ENCODE measurements at places on chromosomes 7 and 10.

DNA sequence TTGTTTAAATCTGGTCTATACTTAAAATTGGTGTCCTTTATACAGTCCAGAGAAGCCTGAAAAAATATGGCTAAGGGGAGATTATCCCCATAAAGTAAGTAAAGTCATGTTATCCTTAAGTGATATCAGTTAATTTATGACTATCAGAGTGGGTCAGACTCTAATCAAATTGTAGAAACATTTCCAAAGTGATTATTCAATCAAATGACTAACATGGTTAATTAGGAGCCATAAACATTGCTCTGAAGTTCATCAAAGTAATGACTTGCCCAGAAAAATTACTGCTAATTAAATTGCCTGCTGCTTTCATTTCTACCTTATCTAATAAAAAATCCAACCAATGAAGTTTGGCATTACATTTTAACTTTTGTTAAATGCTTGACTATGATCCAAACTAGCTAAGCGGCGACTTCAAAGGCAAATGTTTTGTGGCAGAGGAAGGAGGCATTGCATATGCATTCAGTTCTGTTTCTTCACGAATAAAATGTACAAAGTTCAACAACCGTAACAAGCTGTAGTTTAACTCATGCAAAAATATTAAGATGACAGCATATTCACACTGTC lies 76.7 kb downstream of the ETV1 start:
- no peak for DNase-seq

DNA sequence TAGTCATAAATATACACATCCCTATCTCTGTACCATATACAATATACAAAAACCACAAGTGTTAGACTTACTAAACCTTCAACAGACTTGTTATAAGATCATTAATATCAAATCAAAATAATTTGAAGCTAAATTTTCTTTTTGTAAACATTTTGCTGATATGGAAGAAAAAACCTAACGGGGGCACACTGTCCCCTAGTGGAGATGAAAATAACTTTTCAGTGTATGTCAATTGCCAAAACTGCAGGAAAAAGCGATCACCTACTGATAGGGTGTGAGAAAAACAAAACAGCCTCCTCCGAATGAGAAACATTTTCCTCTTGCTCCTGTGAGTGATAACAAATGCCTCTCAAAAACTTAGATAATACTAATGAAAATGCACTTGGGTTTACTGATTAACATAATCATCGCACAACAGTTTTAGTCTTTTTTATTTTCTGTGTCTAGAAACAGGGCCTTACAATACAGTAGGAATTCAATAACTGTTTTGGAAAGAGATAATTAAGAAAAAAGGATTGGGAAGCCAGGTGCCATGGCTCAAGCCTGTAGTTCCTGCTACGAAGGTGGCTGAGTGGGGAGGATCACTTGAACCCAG lies 322.7 kb downstream of the CRPPA start:
- no peak for DNase-seq

GRCh38 chr7:22542669-22543068 lies 42.7 kb upstream of the STEAP1B start:
- no peak for DNase-seq

DNA sequence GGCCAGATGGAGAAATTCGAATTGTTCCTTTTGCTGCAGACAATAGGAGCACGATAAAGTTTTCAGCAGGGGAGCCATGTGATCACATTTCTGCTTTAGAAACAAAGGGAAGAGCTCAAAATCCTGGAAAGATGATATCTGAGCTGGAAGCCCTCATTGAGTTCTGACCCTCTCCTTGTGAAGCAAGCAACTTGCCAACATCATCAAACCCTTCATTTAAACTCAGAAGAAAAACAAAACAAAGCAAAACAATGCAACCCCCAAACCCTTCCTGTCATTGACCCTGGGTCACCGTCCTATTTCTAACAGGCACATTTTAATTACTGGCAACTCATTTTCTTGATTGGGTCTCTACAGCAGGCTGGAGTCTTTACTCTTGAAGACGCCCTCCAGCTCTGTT lies 198.3 kb upstream of the ZNF32 start:
- DNase-seq, result no peak

- DNase-seq, result no peak
Measured at GRCh38 chr7:153398789-153399553, 639.4 kb downstream of the ACTR3B start.

DNA sequence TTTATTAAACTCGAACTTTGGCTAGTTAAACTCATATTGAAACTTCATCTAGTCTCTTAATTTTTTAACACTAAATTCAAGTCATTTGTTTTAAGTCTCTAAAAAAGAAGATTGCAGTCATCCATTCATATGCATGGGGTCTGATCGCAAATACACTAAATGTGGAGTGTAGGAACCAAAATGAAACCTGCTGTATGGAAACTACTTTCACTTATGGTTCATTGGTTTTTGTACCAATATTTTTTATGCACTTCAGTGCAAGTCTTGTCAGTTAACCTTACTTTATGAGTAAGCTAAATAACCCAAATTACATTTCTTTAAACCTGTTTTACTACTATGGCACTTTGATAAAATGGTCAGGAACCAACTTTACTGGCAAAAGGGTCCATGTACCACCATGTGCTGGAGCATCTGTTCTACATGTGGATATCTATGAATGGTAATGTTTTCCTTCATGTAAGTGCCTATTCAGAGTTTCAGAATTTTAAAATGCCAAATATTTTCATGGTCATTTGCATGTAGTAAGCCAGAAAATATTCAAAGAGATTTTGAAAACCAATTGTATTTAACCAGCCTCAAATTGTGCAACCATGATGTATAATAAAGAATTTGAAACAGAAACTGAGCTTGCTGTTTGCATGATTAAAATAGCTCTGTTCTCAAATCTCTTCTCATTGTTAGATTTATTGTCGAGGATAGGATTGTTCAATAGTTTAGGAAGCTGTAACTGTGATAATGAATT lies 7.6 kb upstream of the SUPV3L1 start:
- DNase-seq, result no peak

DNA sequence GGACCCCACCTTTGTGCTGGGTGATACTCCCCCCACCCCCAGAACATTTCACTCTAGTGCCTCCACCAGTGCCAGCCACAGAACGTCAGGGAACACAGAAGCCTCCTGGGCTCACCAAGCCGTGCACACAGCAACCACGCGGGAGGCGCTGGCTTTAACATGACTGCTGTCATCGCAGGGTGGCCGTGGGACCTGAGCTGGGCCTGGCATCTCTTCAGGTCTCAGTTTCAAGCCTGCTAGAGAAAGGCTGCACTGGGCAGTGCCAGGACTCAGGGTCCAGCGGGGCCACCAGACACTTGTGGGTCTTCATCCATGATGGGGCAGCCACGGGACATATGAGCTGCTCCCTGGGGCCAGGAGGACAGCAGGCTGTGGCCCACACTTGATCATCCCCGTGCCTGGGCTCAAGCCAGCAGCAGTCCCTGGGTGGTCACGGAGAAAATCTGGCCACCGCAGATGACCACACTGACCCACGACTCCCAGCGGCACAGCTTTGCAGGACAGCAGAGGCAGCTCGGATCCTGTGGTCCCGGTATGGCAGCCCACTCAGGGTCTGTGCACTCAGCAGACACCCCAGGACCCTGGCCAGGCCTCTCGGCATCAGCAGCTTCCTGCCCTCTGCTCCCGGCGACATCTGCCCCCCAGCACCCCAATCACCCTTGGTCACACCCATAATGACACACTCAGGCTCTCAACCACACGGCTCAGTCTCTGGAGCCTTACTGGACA lies 44.2 kb downstream of the CAMK2B start:
- DNase-seq, result no peak

- no peak for DNase-seq
Measured at GRCh38 chr7:104795616-104796398, 218.2 kb upstream of the KMT2E start.
